ENCODE measurements at places on chromosomes 3 and 15.

- no peak for DNase-seq
These were observed 31.1 kb downstream of the FILIP1L start for GRCh38 chr3:100083209-100083608.

DNA sequence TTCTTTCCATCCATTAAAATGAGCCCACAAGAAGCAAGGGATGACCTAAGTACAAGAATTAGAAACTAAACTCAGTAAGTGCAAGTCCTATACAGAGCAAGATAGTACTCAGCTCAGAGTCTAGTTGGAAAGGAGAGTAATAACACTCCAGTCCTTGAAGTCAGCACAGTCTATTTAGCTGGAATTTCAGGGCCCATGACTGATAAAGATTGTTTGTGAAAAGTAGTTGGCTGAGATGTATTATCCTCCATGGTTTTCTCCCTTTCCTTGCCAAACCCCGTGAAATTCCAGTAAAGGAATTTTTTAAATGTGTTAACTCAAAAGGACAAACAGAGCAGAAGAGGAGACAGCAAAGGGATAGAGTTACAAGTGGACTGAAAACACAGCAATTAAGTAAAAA, 127.2 kb upstream of the STT3B start:
- no peak for DNase-seq

- no peak for DNase-seq
These were observed 26.1 kb upstream of the GFM1 start for GRCh38 chr3:158617982-158618875.

DNA sequence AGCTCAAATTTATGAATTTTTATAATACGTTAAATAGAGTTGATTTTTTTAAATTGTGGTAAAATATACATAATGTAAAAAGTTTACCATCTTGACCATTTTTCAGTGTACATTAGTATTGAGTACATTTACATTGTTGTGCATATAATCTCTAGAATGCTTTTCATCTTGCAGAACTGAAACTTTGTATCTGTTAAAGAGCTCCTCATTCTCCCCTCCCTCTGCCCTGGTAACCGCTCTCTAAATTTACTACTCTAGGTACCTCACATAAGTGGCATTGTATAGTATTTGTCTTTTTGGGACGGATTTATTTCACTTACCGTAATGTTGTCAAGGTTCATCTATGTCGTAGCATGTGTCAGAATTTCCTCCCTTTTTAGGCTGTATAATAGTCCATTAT, 13.6 kb downstream of the TBC1D23 start:
- no peak for DNase-seq

GRCh38 chr3:127288921-127289705, 1.3 kb upstream of the PRR20G start:
- DNase-seq: no peak

Measured in DMS79 (cell line).